CD4-positive, alpha-beta T cell treated with Interleukin-17A for 4 hours (primary cell): ENCODE measurements at places on chromosomes 6 and 20.
A peak's percentile ranks its signal among the peaks of the same experiment; 100 is the strongest.

DNA sequence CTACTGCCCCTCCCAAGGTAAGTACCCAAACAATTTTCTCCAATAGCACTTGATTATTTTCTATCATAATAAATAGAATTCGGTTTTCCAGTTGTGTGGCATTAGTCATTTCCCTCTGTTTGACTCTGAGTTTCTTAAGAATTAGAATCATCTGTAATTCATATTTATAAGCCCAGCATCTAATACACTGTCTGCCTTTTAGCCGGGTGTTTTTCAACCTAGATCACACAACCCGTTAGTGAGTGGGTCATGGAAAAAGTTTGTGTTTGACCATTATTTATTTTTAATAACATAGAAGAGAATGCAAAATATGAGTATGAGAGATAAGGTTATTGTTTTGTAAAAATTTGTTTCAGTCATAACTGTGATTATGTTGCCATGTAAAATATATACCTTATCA lies 701.6 kb downstream of the RFPL4B start:
- no peak for DNase-seq

DNA sequence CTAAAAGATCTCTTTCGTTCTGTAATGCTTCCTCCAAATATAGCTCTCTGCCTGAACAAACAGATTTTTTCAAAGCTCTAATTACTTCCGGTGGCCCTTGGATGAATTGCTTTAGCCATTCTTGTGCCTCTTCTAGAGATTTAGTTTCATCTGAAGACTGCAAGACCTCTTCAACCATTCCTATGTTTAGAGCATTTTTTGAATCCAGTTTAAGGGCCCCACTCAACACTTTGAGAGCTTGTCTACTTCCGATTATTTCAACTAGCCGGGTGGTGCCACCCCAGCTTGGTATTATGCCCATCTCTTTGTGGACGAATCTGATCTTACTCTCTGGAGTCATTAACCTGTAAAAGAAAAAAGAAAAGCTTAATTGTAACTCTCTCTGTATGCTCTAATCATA lies 23.3 kb downstream of the RNF146 start:
- no peak for DNase-seq

DNA sequence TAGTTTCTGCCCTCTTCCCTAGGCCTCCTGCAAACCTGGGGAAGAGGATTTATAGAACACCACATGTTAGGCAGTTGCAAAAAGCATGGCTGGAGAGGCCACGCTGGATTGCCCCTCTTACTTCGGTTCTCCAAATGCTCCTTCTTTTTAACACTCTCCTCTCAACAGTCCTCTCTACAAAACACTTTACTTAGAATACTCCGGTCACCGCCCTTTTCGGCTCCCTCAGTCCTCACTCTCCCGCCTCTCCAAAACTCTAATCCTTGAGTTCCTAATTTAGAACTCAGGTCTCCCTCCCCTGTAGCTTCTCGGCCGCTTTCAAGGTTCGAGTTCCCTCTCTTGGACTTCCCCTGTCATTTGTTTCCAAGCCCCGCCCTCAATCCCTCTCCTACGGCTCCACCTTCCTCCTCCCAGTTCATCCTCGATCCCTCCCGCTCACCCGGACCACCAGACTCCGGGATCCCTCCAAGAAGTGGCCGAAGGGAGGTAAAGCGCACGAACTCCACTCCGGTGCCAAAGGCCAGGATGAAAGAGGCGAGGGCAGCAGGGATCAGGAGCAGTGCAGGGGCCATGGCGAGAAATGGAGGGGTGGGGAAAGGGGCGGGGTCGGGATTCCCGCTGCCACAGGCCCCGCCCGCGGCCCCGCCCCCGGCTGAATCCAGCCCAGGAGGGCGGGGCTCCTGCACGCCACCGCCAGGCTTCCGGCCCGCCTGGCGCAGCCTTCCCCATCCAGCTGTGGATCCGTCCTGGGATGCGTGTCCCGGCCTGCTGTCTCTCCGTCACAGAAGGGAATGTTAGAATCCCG lies at the start of gene NRM:
Gene NRM (minus strand): TSS at position 582 of the 805 bp plus-strand sequence. CDS start 10 bp downstream, at position 572.
- peak; percentile 91 for DNase-seq

- DNase-seq, result no peak
These were observed 190.7 kb downstream of the CDH4 start for GRCh38 chr20:61442718-61443117.

- no peak for DNase-seq
These were observed 33.9 kb upstream of the ALDH8A1 start for GRCh38 chr6:134983823-134984222.

DNA sequence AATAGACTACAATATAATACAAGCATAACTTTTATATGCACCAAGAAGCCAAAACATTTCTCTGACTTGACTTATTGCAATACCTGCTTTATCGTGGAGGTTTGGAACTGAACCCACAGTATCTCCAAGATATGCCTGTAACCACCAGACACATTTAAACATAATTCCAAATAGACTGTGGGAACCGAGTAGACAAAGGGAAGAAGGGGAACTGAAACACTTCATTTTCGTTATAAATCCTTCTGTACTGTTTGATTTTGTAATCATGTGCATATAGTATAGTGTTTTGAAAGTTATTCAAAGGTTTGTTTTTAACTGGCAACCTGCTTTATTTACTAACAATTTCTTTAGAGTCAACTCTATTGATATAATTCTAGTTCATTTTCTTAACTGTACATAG lies 154.9 kb upstream of the BEND6 start:
- DNase-seq, result no peak

- no peak for DNase-seq
These were observed 21.7 kb downstream of the CPNE1 start for GRCh38 chr20:35643045-35643444.

GRCh38 chr20:45223136-45223535 lies 2.0 kb downstream of the SEMG2 start:
- no peak for DNase-seq

- DNase-seq, result no peak
These were observed 42.7 kb upstream of the NOX3 start for GRCh38 chr6:155498370-155498769.

DNA sequence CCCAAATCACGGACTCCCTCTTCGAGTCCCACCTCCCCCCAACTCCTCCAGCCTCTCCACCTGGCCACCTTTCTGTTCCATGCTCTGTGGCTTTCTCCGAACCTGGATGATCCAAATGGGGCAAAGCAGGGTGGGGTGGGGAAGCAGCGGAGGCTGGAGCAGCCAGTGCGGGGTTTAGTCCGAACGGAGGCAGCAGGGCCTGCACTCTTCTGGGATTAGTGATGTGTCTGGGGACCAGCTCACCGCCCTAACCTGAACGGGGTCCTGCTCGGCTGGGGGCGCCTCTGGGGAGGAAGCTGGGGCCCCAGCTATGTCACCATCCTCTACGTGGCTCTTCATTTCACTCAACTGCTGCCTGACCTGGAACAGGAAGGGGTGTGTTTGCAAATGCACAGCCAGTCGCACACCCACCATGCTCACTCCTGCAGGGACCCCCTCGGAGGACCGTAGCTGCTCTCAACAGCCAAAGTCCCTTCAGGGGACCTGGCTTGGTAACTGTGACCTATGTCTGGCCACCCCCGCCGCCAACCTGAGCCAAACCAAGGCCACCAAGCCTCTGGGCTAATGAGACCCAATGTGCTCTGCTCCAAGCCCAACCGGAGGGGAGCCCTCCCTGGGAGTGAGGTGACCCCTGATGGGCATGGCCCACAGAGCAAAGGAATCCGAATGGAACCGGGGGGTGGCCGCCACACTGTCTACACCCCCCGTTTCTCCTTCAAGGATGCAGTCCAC lies 46.8 kb downstream of the DSTN start:
- DNase-seq, result no peak

DNA sequence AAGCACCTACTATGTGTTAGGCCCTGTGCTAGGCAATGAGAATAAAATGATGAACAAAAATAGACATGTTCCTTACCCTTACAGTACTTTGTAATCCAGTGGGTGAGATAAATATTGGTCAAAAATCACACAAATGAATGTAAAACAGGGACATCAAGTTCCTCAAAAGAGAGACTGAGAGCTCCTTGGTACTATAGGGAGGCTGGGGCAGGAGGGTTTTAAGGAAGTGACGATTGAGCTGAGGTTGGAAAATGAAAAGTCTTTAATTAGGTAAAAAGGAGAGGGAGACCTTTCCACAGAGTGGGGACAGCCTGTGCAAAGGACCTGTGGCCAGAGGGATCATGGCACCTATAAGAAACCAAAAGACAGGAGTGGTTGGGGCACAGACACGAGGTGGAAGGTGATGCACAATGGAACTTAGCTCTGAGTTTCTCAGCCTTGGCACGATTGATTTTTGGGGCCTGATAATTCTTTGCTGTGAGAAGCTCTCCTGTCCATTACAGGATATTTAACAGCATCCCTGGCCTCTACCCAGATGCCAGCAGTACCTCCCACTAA lies 140.3 kb downstream of the CEP57L1 start:
- DNase-seq, result no peak

DNA sequence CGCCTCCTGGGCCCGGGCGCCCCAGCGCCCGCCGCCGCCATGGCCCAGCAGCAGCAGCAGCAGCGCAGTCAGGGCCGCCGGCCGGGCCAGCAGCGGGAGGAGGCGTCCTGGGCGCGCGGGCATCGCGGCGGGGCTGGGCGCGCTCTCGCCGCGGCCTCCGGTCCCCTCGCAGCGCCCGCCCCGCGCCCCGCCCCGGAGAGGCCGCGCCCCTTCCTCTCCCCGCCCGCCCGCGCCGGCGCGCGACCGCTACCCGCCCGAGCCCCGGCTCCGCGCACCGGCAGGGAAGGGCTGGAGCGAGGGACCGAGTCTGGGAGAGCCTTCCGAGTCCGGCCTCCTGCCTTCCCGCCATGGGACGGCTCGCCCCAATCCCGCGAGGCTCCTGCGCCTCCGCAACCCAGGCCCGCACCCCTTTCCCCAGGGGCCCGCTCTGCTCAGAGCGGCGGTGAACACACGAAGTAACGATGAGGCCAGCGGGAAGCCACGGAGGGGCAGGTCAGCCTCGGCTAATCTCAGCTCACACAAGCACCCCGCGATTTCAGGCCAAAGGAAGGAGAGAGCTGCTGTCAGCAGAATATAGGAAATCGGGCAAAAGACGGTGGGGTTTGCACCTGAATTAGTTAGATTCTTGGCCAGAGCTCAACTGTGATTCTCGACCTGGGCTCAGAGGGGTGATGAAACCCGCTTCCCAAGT lies at the start of gene TXNDC5:
Gene TXNDC5 (minus strand): TSS at position 135 of the 691 bp plus-strand sequence. CDS start 12 bp downstream, at position 123.
- DNase-seq, result peak; percentile 83

DNA sequence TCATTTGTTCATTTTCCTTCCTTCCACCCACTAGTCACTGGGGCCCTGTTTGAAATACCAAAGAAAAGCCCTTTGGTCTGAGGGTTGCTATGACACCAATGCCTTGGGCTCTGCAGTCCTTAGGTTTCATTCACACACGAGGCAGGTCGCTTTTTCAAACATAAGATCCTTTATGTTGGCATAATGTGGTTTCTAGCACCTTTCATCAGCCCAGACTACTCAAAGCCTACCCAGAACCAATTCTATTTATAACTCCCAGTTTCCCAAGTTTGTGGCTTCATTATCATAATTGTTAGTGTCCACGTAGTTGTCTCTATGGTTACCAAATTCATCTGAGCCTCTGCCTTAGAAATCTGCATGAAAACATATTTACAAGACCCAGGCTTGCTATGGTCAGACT lies 6.6 kb upstream of the TP53RK start:
- DNase-seq, result no peak

DNA sequence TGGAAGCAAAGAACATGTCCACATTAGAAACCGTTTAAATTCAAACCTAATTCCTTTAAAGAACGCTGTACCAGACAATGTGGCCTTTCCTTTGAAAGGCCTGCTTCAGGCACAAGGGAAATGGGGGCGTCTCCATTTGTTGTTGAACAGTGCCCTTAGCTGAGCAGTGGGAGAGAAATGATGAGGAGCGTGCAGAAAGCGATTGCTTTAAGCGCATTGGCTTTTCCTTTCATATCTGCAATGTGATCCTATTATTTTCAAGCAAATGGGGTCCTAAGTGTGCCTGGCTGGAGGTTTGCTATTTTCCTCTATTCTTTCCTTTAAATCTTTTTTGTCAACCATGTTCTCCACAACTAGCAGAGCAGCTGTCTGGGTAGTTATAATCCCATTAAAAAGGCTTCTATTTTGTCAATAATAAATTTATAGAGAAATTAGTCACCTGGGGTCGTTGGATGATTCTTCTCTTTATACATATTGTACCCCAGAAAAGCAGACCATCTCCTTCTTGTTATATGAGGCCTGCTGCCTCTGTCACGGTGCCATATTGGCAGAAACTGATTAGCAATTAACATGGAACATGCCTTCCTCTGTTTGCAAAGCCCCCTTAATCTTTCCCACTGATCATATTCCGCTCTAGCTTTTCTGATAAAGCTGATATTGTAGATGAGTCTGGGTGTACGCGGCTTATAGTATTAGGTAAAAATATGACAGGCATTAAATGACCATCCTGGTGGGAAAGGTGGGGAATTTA lies 151.1 kb upstream of the JAG1 start:
- DNase-seq, result no peak

DNA sequence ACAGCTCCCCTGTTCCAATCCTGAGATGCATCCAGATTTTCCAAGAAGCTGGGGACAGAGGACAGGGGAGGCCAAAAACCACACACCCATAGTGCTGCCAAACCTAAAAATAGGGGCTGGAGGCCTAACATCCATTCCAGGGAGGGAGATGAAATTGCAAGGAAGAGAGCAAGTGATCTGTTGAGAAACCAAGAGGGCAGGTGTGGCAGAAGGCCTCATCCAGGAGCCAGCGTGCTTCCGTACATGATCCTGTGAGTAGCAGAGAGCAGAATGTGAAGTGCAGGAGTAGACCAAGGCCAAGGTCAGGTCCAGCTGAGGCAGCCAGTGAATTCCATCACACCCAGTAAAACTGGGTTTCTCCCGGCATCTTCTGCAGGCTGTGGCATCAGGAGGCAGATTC lies 167.7 kb upstream of the RIN2 start:
- DNase-seq, result no peak

GRCh38 chr6:135798751-135799515 lies 52.6 kb upstream of the PDE7B start:
- no peak for DNase-seq

DNA sequence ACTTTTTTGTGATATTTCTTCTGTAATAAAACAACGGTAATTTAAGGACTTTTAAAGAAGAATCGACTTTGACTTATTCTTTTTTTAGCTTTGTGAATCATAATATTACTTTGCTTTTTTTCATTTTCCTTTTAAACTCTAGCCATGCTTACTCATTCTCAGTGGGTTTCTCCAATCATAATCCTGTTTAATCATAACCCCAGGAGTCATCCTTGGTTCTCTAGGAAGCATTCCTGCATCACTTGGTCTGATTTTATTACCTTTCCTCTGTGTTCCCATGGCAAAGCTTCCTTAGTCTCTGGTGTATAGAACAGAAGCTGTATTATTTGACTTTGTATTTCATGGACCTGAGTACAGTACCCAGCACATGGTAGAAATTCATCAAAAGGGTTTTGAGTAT lies 223.5 kb downstream of the CDKAL1 start:
- DNase-seq, result no peak
